ENCODE measurements at places on chromosomes 1 and 21.

DNA sequence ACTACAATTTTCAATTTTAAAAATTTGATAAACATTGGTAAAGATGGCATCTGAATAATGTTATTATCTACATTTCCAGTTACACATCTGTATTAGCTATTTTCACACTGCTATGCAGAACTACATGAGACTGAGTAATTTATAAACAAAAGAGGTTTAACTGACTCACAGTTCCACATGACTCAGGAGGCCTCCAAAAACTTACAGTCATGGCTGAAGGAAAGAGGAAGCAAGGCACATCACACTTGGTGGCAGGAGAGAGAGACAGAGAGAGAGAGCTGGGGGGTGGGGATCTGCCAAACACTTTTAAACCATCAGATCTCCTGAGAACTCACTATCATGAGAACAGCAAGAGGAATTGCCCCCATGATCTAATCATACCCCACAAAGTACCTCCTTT is 850.0 kb downstream of the LTN1 start:
- DNase-seq = no peak

- DNase-seq = no peak
These were observed 168.4 kb downstream of the ZZZ3 start for GRCh38 chr1:77513839-77514763.

DNA sequence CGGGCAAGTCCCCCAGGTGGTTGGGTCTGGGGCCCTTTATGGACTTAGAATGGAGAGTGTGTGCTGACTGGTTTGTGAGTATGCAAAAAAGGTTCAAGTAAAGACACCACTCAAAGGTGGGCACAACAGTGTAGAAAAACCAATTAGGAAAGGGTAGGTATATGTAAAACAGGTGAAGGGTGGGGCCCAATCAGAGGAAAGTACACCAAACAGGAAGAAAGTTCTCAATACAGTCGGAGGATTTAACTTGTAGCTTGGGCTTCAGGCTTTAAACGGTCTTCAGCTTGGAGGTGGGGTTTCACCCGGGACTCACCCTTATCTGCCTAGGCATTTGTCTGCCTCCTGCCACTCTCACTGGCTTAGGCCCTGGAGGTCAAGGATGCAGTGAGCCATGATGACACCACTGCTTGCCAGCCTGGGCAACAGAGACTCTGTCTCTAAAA is 6.8 kb upstream of the PUM1 start:
- DNase-seq = no peak

GRCh38 chr1:9153152-9153551 is 24.2 kb upstream of the GPR157 start:
- DNase-seq = no peak

DNA sequence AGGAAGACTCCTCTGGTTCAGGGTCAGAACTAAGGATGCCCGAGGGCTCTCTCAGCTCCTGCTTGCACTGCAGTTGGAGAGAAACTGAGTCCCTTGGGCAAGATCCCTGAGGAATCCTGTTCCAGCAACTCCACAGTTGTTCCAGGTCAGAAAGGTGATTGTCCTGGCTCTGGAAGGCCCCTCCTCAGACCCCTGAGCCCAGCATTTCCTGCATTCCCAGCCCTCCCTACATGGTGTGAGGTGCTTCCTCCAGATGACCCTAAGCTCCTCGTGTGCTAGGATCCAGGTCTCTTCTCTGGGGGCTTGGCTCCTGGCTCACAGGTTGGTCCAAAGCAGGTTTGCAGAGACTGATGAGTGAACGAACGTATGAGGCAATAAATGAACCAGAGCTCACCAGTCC is 11.5 kb downstream of the LDLRAD1 start:
- DNase-seq = no peak

GRCh38 chr1:150176593-150176992 is 26.9 kb downstream of the PLEKHO1 start:
- DNase-seq = no peak

GRCh38 chr1:169051171-169051570 is 55.3 kb upstream of the ATP1B1 start:
- DNase-seq = no peak

Data from activated CD8-positive, alpha-beta memory T cell treated with anti-CD3 and anti-CD28 coated beads for 4 hours (primary cell).